Activated naive CD8-positive, alpha-beta T cell treated with anti-CD3 and anti-CD28 coated beads, Interleukin-2, amount 10 ng/mL, durations not matched to agents 7 days and 5 days (primary cell): ENCODE measurements at places on chromosomes 5 and 9. TPM values are rescaled to one million over a fixed set of nuclear protein-coding genes. Genes with fewer than 3 reads are reported as not detected.

Gene RALGDS
- total RNA-seq: 134 TPM

Gene RNF208
- 5.0 TPM for total RNA-seq

Gene SREK1IP1
- total RNA-seq: 20.6 TPM

Gene DMRT3
- total RNA-seq: not detected

Gene CLIC3
- 13.3 TPM for total RNA-seq

Gene WNK2
- not detected for total RNA-seq
